ENCODE measurements at places on chromosomes 6 and 20. TPM values are rescaled to one million over a fixed set of nuclear protein-coding genes. Genes with fewer than 3 reads are reported as not detected.

CTCFL gene
- total RNA-seq: not detected

DSTN gene
- total RNA-seq: 603 TPM

SLC22A16 gene
- total RNA-seq: not detected

CYP39A1 gene
- 3.5 TPM for total RNA-seq

WFDC5 gene
- total RNA-seq: 0.78 TPM

ARFGEF3 gene
- total RNA-seq: 40.1 TPM

SLC35B2 gene
- total RNA-seq: 33.6 TPM

ANGPT4 gene
- total RNA-seq: 0.99 TPM

LY6G5B gene
- 20.6 TPM for total RNA-seq

SLA2 gene
- 1.5 TPM for total RNA-seq

FOXA2 gene
- not detected for total RNA-seq

BTNL2 gene
- total RNA-seq: not detected

- DNase-seq: no peak
Measured at GRCh38 chr20:50381075-50381732, 129.0 kb upstream of the PTPN1 start.

DNA sequence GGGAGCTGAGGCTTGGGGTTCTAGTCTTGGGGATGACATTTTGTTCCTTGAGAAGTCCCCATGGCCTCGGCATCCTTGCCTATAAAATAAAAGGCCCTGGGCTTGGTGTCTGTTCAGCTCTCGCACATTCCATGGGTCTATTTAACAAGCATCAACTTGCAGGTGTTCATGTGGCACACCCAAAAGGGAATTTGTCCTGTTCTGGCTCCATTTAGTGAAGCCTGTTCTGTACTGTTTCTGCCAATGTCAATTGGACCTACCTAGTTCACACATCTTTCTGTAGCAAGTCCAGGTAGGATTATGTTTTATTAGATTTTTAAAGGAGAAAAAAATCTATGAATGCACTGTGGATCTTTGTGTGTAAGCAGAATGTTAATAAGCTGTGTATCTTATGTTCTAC, 262.0 kb downstream of the HIVEP2 start:
- DNase-seq: no peak

- DNase-seq: no peak
Measured at GRCh38 chr20:20518263-20518662, 150.4 kb downstream of the INSM1 start.

GRCh38 chr6:24323632-24324337, 34.1 kb downstream of the DCDC2 start:
- no peak for DNase-seq

DNA sequence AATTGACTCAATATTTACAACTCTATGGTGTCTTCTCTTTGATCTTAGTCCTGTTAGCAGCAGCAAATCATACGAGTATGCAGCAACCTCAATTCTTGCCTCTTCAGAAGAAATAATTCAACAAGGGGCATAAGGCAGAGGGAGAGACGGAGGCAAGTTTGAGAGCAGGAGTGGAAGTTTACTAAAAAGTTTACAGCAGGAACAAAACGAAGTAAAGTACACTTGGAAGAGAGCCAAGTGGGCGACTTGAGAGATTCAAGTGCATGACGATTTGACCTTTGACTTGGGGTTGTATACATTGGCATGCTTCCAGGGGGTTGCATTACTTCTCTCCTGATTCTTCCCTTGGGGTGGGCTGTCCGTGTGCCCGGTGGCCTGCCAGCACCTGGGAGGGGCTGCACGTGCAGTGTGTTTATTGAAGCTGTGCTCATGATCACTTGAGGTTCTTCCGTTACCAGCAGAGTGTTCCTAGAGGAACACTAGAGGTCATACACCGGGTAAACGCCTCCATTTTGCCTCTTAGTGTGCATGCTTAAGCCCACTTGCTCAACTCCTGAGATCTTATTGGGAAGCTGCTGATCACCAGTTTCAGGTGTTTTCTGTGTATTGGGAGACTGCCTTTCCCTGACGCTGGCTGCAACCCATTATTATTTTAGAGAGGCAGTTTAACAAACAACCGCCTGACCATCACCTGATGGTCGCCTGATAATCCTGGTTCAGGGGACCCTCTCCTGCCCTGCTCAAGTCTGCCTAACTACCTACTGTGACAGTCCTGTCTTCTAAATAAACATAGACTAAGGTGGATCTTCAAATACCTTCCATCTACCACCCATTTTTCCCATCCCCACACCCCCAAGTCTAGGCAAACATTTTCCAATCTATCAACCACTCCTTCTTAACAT, 172.4 kb upstream of the MYLIP start:
- no peak for DNase-seq

DNA sequence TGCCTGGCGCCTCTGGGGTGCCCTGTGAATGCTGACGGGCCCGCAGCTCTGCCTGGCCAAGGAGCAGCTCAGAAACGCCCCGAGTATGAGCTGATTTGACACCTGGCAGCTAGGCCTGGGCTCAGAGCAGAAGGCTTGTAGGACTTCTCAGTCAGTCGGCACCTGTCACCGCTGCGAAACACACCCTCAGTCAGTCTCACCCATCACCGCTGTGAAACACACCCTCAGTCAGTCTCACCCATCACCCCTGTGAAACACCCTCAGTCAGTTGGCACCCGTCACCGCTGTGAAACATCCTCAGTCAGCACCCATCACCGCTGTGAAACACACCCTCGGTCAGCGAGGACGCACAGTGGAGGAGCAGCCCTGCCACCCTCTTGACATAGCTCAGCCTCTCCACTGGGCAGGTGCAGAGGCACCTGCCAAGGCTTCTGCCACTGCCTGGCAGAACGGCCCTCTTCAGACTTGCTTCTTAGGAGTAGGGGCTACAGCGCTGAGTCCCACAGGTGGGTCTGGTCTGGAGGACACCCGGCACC, 109.0 kb downstream of the PSMB1 start:
- peak; percentile 24 for DNase-seq

GRCh38 chr6:52707963-52708680, 37.2 kb downstream of the TMEM14A start:
- DNase-seq: no peak

DNA sequence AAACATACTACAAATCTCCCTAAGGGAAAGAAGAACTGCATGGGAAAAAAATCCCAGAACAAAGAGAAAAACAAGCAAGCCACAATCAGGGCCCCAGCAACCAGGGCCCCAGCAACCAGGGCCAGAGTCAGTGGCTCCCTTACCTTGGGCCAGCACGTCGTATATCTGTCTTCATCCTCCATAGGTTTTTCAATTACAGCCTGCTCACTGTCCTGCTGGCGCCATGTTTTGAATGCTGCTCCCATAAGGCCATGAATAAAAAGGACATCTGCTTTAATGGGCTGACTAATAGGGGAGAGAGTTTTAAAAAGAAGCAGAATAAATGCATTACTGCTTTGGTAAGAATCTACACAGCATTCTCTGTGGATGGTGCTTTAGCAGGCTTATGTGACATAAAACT, 49.2 kb downstream of the SERAC1 start:
- no peak for DNase-seq

- DNase-seq: no peak
Measured at GRCh38 chr6:148831064-148831463, 84.2 kb downstream of the UST start.

DNA sequence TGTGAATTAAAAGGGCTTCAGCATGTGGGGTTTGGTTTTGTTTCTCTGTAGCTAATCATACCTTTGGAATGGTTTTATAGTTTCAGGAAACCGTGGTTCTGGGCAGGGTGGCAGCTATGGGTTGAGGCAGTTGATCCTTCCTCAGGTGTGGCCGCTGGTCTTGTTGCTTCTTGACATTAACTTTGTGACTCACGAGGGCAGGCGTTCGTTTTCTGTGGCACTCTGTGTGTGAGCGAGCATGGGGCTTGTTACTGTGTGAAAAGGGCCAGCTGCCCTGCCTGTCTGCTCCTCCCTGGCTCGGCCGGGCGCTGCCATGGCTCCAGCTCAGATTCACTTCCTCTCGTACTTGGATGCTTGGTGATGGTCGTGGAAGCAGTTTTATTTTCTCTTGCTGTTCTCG, 16.2 kb downstream of the DNAJC5 start:
- DNase-seq: peak; percentile 80

- DNase-seq: no peak
Measured at GRCh38 chr20:21101453-21101931, 4.7 kb downstream of the LINC00237 start.

GRCh38 chr6:14953836-14954235, 292.0 kb upstream of the JARID2 start:
- no peak for DNase-seq

DNA sequence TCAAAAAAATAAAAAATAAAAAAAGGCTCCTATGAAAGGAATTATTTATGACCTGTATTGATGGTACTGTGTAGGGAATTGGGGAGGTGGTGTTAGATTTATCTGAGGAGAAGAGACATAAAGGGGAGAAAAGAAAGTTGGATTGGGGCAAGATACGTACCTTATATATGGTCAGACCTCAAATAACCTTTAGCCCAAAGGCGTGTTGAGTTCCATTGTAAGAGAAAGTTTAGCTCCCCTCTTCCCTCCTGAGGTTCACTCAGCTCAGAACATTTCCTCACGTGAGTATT, 296.9 kb downstream of the ADGB start:
- DNase-seq: no peak

DNA sequence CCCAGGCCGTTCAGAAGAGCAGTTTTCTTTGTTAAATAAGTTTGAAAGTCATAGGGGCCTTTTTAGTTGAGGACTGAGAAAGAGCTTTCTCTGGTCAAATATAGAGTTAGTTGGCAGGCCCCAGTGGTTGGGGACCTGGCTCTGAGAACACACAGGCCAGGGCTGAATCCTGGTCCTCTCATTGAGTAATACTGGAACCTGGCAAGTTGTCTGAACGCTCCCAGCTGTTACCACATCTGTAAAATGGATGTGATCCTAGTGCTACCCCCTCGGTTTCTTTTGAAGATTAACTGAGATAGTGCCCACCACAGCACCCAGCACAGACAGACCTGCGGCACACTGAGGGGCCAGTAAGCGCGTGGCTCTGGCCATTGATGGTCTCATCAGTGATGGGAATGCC, 215.5 kb downstream of the ZDHHC14 start:
- peak; percentile 51 for DNase-seq

DNA sequence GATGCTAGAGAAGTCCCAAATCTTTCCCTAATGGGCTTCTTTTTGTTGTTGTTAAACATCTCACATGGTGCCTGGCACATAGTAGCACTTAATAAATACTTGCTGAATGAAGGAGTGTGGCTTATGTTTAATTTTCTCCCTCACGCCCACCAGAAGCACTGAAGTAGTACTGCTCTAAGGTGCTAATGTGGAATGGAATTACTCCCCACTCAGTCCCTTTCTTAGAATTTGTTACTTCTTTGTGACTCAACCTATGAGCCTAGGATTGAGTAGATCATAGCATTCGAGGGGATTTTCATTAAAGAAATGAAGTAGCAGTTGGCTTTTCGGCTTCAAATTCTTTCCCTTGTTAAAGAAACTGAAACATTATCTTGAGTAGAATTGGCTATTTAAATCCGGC, 192.8 kb downstream of the CLIC5 start:
- no peak for DNase-seq

DNA sequence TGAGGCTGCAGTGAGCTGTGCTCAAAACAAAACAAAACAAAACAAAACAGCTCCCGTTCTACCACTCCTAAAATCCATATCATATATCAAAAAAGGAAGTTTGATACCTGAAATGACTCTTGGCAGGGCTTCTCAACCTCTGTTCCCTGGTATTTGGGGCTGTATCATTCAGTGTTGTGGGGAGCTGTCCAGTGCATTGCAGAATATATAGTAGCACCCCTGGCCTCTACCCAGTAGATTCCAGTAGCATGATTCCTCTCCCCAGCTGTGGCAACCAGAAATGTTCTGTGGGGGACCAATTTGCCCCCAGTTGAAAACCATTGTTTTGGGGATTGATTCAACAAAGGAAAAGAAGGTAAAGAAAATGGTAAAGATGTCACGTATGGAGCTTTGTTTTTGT, 238.9 kb downstream of the PRL start:
- no peak for DNase-seq

DNA sequence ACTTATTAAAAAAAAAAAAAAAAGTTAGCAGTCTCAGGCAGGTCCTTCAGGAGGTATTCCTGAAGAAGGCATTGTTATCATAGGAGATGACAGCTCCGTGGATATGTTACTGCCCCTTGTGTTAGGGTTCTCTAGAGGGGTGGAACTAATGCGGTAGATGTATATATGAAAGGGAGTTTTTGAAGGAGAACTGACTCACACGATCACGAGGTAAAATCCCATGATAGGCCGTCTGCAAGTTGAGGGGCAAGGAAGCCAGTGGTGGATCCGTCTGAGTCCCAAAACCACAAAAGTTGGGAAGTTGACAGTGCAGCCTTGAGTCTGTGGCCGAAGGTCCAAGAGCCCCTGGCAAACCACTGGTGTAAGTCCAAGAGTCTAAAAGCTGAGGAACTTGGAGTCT, 103.4 kb downstream of the TULP4 start:
- no peak for DNase-seq

DNA sequence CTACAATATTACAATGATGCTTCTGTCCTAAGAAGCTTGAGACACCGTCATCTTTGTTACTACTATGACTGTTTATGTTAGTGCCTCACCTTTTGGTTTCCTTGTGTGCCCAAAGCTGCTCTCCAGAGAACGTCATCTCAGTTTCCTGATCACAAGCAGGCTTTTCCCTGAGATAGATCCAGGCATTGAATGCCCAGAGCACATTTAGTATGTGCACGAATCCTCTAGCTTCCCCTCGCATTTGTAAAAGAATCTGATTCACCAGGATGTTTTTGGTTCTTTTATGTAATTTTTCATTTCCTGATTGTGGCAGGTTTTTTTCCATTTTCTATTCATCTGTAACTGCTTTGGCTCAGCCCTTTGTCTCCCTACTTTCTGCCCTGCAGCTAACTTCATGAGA, 100.2 kb upstream of the TMEM181 start:
- DNase-seq: no peak

DNA sequence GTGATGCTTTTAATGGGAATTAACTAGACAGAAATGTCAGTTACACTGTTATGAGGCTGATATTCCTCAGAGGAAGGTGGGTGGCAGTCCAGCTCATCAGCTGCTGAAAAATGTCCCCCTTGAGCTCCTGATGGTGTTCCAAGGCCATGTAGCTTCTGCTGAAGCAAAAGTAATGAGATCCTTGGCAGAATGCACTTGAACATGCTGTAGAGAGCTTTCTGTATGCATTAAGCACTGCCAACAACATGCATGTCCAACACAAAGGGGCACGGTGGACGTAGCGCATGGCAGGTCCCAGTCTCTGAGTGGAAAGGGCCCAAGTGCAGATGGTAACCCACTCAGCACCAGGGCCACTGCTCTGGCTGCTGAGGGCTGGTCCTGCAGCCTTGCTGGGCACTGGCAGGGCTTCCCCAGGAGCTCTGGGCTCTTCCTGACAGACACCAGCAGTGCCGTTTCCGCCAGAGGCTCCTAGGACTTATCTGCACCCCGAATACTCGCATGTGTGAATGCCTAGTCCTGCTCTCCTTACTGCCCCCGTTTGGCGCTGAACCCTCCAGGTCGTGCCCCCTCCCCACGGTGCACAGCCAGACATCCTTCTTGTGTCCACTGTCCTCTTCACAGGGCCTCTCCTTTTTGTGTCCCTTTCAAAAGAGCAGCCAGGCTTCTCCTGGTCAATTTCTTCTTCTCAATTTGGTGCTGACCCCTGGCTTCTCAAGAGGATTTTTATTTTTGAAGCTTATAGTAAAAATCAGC, 18.6 kb upstream of the SYNDIG1 start:
- DNase-seq: no peak

Measured in ureter (tissue), 1 donor.